Activated gamma-delta T cell treated with anti-CD3 and anti-CD28 coated beads, Interleukin-2, amount 50 U/mL, for 16 hours (primary cell): ENCODE measurements at places on chromosomes 6 and 20.

DNA sequence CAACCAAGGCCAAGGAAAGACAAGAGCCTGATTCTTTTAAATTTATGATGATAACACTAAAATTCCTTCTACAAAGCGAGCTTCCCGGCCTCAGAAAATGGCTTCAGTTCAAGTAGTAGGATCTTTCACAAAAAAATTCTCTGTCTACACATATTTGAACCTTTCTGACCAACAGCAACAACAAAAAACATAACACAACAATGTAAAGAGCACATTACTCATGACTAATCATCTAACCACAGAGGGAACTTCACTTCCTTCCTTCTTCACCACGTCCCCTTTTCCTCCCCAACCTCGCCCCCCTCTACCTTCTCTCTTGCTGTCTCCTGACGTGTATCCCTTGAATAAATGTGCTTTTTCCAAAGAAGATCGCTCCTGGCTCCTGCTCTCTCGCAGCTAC, 228.2 kb downstream of the MYLK4 start:
- DNase-seq, result no peak

DNA sequence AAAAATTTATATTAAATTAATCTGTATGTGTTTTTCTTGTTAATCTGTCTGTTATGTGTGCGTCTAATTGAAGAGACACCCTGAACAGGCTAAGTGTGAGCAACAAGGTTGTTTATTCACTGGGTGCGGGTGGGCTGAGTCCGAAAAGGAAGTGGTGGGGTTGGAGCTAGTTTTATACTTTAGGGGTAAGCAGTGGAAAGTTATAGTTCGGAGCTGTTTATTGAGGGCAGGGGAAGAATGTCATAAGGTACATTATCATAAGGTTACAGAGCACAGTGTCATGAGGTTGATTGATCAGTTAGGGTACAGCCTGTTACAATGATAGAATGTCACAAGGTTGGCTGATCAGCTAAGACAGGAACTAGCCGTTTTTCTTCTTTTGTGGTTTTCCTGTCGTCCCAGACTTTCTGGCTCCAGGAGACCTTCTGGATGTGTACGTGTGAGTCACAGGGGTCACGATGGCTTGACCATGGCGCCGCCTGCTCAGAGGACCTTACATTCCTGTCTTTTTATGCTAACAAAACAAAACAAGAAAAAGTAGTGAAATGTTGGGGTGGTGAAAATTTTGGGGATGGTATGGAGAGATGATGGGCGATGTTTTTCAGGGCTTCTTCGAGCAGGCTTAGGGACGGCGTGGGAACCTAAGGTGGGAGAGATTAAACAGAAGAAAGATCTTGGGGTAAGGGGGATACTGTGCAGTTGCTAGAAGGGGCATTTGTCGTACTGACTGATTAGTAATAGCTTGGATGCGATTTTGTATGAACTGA, 754.0 kb upstream of the ADGRB3 start:
- no peak for DNase-seq

- no peak for DNase-seq
These were observed 900.0 kb downstream of the KIF16B start for GRCh38 chr20:15673206-15673605.

- DNase-seq, result no peak
These were observed 79.3 kb upstream of the TOP1 start for GRCh38 chr20:40949346-40949745.

GRCh38 chr6:53829698-53830221, 35.0 kb downstream of the LRRC1 start:
- no peak for DNase-seq

- DNase-seq, result no peak
These were observed 86.5 kb downstream of the BANF2 start for GRCh38 chr20:17786221-17786718.

- no peak for DNase-seq
These were observed 48.0 kb downstream of the OR2B2 start for GRCh38 chr6:27863962-27864905.

DNA sequence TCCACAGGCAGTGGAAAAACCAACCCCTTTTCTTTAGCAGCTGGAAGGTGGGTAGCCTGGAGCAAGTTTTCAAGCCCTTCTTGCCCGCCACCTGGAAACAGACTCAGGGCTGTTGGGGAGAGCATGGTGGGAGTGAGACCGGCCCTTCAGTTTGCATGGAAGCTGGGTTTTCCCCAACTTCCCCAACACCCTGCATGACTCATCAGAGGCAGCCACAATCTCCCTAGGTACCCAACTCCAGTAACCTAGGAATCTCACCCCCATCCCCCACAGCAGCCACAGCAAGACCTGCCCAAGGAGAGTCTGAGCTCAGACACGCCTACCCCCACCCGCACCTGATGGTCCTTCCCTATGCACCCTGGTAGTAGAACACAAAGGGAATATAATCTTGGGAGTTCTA, 86.3 kb upstream of the IRAK1BP1 start:
- no peak for DNase-seq

GRCh38 chr20:47392015-47392720, 35.7 kb upstream of the ZMYND8 start:
- no peak for DNase-seq

DNA sequence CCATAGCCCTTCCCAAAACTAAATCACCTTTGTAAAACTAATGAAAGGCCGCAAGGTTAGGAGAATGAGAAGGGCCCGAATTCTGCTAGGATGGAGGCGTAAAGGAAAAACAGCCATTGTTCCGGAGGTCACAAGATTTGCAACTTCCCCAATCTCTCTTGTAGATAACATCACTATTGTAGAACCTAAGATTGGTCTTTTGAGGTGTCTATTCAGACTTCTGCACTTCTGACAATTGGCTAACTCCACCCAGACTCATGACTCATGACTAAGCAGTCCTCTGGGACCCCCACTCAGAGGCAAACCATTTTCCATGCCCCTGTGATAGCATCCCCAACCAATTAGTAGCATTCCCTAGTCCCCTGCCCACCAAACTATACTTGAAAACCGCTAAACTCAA, 210.5 kb upstream of the SHLD1 start:
- DNase-seq, result no peak

DNA sequence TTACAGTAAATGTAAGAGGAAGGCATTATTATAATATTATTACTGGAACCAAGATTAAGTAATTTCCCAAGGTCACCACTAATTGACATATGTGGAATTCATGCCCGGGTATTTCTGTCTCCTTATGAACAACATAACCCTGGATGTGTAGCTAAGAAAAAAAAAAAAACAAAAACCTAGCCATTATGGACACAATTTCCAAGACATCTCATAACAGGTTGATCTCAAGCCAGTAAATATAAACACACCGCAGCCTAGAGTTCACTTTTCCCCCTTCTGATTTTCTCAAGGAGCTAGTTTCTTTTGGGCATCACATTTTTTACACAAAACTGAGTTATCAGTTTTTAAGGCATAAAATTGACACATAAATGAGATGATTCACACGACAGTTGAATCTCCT, 306.5 kb upstream of the RSPO3 start:
- DNase-seq, result no peak
